ENCODE measurements at places on chromosomes 16 and 17.

GRCh38 chr17:73586921-73587602 lies 57.2 kb downstream of the SDK2 start:
- DNase-seq: no peak

- no peak for DNase-seq
Observed at GRCh38 chr17:10614536-10615155, 42.5 kb downstream of the MYH3 start.

DNA sequence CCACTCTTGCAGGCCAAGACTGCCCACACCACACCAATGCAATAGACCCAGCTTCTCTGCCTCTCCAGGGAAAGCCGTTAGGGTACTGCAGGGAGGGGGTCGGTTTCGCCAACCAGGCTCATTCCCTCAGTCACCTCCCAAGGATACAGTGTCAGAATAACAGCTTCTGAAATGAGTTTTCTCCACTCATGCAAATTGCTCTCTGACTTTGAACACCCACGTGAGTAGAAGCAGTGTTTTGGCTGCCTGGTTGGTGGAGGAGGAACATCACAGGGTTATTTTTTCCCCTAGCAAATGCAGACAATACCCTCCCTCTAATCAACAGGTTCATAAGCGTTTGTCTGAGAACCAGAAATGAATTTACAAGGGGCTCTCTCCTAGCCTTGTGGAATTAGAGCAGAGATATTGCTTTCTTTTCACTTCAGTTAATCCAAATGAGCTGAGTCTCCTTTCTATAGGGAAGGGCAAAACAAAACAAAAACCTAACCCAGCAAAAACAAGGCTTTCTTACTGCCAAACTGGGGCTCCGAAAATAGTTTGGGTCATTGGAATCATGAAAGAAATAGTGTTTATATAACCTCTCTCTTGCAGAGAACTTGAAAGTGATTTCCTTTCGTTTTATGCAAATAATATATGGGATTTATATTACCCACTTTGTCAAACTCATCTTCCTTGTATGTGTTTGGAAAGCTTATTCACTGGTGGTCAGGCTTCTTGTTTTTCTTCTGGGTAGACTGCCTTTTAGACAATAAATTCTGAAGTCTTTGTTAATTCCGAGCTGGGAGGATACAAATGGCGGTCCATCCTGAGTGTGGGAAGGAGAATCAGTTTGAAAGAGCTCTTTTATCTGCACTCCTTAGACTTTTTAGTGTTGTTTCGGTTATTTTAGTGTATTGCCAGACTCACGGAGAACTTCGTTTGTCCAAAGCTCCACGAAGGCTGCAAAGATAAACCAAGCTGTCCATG lies 229.9 kb downstream of the MSI2 start:
- no peak for DNase-seq

- DNase-seq: no peak
Observed at GRCh38 chr17:40431231-40431602, 12.0 kb upstream of the IGFBP4 start.

DNA sequence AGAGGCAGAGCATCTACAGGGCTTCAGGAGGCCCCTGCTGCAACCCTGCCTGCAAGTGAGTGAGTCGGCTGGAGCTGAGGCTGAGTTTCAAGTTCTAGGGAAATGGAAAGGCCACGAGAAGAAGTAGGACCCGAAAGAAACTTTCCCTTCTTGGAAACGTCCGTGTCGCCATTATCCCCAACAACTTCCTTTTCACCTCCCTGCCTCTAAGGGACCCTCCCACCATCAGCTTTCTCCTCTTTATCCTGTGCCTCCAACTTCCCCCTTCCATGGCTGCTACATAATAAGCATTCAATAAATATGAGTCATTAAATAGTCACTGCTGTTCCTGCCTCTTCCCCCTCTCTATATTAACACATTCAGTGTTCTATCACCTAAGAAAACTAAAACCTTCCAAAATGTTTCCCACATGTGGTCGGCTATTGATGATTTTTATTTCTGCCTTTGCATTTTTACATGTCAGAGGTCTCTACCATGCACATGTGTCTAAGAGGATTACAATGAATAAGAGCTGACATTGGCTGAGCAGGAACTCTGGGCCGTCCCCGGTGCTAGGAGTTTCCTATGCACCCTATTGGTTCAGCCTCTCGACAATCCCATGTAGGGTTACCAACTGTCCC lies 115.9 kb upstream of the TNRC6C start:
- DNase-seq: no peak

GRCh38 chr16:47939680-47940079 lies 216.1 kb downstream of the ABCC12 start:
- DNase-seq: no peak

GRCh38 chr16:50254072-50254471 lies 12.3 kb upstream of the ADCY7 start:
- DNase-seq: no peak

- no peak for DNase-seq
Observed at GRCh38 chr17:53321651-53322050, 501.1 kb upstream of the KIF2B start.

- DNase-seq: no peak
Observed at GRCh38 chr16:77856438-77857160, 68.2 kb downstream of the VAT1L start.

- no peak for DNase-seq
Observed at GRCh38 chr17:63740464-63741142, 996 bp downstream of the STRADA start.

Measured in stimulated activated CD8-positive, alpha-beta memory T cell treated with anti-CD3 and anti-CD28 coated beads, Interleukin-7, amount 100 ng/mL, for 1 hour (primary cell).